Activated CD4-positive, alpha-beta T cell treated with anti-CD3 and anti-CD28 coated beads, Interleukin-10, Interleukin-2, amounts not matched to agents 100 ng/mL and 50 ng/mL, durations not matched to agents 16 hours and 8 hours (primary cell): ENCODE measurements at places on chromosomes 12 and 14.

GRCh38 chr12:58616618-58617017 lies 303.7 kb downstream of the LRIG3 start:
- no peak for DNase-seq

GRCh38 chr12:97151481-97151880 lies 244.4 kb downstream of the NEDD1 start:
- DNase-seq: no peak

DNA sequence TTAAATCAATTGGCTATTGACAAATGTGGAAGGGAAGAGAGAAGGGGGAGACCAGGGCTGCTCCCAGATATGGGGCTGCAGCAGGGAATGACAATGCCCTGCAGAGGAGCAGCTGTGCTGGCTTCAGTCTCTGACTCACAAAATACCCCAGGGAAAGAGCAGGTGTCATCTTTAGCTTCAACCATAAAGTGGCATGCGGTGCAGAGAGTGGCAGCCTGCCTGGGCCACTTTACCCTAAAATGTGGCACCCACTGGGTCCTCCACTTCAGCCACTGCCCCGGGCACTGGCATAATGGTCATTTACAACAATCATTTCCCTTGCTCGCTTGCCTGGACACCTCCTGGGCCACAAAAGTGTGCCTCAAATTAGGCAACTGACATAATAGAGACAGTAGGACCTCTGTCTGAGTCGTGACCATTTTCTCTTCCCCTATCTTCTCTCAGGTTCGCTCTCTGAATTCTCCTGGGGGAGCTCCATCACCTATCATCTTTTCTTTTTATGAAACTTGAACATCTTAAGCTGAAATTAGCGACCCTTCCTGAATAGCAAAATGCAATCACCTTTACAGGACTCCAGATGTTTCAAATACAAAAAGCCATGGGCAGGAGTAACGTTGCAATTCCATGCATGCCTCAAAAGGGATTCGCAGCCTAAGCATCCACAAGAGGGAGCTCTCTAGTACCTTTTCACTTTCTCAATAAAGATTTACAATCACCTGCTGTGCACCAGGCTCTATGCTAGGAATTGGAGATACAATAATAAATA lies 179.9 kb upstream of the ATF7IP start:
- peak; percentile 32 for DNase-seq

DNA sequence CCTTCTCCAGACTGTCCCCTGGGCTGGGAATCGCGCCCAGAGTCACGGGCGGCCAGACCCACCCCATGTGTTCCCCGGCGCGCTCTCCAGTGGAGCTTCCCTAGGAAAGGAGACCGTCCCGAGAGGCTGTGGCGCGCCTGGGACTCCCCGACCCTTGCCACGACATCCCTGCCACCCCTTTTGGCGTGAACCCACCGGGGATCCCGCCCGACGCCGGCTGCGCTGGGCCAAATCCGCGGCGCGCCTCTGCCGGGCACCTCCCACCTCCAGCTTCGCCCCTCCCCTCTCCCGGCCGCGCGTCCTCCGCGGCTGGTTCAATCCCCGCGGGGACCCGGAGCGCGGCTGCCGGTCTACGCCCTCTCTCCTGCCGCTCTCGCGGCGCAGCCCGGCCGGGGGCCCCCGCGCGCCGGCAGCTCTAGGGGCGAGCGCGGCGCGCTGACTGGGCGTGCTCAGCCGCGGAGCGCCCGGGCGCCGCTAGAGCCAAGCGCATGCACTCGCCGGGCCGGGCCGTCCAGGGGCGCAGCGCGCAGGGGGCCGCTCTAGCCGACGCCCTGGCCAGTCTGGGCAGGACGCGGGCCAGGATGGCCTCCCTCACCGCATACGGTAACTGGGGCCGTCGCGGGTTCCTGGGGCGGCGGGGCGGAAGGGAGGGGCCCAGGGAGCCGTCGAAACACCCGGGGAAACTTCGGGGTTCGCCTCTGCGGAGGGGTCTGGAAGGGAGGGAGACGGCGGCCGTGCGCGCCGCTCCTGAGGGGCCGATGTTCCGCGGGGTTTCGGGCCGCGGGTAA lies 77.4 kb upstream of the ANO4 start:
- no peak for DNase-seq

DNA sequence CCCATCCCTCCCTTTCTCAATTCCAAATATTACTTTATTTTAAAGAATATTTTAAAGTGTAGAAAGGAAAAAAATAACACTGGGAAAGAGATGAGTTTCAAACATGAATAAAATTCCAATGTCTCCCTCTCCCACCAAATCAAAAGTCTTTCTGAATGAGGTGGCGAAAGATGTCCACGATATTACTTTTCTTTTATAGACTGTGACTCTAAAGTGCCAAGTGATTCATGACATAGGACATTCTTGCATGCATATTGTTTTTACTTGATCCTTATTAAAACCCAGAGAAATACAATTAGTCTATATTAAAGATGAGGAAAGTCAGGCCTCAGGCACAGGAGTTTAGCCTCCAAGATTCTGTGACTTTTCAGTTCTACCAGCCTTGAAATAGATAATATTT lies 16.0 kb upstream of the LUM start:
- DNase-seq: no peak

DNA sequence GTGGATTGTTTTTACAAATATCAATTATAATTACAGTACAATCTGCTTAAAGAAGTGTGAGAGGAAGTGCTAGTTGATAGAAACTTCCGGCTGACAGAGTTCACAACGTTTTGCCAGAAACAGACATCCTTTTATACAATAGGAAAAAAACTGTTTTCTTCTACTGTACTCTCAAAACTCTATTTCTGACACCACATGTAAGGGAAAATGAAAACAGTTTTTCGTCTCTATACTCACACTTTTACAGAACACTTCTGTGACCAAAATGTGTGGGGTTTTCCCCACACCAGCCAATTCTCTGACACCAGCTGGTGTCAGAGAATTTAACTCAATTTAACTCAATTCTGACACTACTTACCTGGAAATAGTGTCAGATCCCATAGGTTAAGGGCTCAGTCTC lies 24.2 kb upstream of the HIF1A start:
- DNase-seq: peak; percentile 76

DNA sequence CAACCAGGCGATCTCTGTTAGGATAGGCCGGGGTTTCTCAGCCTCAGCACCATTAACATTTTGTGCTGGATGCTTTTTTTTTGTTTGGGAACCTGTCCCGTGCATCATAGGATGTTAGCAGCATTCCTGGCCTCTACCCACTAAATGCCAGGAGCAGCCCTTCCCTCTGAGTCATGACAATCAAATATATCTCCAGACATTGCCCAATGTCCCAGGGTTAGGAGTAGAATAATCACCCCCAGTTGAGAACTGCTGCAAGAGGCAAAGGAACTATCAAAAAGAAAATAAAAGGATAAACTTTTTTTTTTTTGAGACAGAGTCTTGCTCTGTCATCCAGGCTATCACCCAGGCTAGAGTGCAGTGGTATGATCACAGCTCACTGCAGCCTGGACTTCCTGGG lies 76.0 kb downstream of the ACACB start:
- DNase-seq: no peak

DNA sequence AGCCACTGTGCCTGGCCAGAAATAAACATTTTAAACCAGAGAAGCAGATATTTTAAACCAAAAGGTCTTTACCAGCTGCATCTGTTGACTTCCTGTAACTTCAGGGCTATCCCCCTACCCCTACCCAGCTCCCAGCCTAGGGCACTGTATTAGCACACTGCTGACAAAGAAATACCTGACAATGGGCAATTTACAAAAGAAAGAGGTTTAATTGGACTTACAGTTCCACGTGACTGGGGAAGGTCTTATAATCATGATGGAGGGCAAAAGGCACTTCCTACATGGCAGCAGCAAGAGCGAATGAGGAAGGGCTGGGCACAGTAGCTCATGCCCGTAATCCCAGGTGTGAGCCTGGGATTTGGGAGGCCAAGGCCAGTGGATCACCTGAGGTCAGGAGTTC lies 26.0 kb downstream of the GEMIN2 start:
- DNase-seq: no peak

DNA sequence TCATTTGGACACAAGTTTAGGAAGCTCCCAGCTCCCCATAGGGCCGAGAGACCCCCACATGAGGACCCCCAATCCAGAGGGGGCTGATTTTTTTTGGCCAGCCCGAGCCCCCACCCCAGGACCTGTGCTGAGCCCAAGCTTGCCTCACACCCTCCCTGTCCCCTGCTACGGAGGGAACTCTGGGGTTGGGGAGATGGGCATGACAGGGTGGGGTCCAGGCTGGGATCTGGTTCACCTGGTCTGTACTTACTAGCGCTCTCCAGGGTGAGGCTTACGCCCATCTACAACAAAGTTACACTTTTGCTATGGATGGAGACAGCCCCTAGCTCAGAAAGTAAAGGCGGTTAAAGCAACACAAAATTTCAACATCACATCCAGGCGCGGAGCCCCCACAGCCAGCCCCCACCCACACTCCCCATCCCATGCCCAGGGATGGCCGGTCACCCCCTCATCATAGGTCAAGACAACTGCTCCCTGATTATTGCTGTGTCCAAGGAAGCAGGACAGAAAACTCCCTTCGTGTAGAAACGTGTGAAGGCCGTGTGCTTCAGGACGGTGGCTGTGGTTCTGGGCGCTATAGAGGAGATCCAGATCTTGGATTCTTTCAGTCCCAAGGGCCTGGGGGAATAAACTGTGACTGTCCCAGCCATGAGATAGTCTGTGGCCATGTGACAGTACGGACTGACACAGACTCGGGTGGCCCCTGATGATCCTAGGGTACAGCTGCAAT lies 10.7 kb downstream of the SLC25A29 start:
- DNase-seq: no peak

DNA sequence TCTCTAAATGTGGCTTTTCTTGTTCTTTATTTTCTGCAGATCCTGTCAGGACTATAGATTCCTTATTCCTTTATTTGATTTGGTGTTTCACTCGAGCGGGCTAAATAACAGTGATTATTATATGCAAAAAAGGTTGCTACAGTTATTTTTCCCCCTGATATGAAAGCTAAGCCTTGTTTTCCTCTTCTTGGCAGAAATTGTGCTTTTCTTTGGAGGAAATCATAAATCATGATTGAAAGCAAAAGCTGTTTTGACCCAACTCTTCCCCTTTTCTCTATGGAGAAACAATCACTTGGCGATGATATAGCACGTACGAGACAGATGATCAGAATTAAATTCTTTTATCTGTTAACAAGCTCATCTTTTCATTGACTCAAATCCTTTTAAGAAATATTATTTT lies 31.4 kb downstream of the PPFIBP1 start:
- DNase-seq: no peak

GRCh38 chr14:76654573-76655108 lies 106.6 kb upstream of the VASH1 start:
- DNase-seq: no peak

- DNase-seq: no peak
Measured at GRCh38 chr12:71105956-71106355, 51.8 kb downstream of the TSPAN8 start.

GRCh38 chr12:56454557-56454956 lies at the start of gene MIP:
MIP (minus strand) TSS chr12:56454657; CDS start chr12:56454613, 44 bp downstream.
- no peak for DNase-seq

DNA sequence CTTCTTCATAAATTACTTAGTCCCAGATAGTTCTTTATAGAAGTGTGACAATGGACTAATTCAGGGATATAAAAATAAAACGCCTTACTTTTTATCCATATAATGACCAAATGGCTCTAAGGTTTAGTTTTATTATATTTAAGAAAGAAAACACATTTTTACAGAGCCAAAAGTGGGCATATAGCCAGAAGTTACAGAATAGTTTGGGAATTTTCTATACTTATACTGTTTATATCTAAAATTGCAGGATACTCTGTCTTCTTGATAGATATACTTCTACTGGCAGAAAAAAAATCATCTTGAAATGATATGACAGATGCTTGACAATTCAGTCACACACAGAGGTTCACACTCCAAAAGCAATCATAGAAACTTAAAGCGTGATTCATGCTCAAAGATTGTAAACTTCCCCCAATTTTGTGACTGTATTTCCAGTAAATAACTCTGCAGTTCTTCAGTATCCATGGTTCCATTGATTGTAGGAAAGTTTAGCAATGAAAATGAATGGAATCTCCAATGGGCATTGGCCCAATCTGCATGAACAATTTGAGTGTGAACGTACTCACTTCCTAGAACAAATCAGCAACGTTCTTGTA lies 307.8 kb downstream of the NOVA1 start:
- no peak for DNase-seq

- no peak for DNase-seq
Measured at GRCh38 chr12:103769240-103769945, 71.6 kb downstream of the NT5DC3 start.
